ENCODE measurements at places on chromosomes 13 and 19. TPM values are rescaled to one million over a fixed set of nuclear protein-coding genes. Genes with fewer than 3 reads are reported as not detected.

The PRX gene
- total RNA-seq, result 1.3 TPM

The ZNF552 gene
- total RNA-seq, result 6.0 TPM

GRCh38 chr19:10769533-10770491 lies 51.9 kb downstream of the DNM2 start:
- no peak for ATAC-seq

- no peak for ATAC-seq
Measured at GRCh38 chr19:9187191-9187590, 8.4 kb downstream of the OR7D2 start.

DNA sequence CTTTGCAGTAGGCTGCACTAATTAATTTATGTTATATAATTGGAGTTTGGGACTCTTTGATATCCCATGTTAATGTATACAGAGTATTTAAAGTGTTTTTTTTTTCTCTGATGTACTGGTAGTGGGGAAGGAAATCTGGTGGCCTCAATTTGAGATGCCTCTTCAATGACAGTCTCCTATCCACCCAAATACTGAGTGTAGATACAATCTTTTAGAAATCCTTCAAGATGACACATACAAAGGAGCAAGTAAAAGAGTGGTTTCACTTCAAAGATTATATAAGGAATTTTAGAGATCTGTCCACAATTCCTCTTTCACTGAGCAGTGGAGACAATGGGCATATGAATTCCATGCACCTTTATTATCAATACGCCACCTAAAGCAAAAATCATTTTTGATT lies 15.1 kb downstream of the NALCN start:
- no peak for ATAC-seq

DNA sequence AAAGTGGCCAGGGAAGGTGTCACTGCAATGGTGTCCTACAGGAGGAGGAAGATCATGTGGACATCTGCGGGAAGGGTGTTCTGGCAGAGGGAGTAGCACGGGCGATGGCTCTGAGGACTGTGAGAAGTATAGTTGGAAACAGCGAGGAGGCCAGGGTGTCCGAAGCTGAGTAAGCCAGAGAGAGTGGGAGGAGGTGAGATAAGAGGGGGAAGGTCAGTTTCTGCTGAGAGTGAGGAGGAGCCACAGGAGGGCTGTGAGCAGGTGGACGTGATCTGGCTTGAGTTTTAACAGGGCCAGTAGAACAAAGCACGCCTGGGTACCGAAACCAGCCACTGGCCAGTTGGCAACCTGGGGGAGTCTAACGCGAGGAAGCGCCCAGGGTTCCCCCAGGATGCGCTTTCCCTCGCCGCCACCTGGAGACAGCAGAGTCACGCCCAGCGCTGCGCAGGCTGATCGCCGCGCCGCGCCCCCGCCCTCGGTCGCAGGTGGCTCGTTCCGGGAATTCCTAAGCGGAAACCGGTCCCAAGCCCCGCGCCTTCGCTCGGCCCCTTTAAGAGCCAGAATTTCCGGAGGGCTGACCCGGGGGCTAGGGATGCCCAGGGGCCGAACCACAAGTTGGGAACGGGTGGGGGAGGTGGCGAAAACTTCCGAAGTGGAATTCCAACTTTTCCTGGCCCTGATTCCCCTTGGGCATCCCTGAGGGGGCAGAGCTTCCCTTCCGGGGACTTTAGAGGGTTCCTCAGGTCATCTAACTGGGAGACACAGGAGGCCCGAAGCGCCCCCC lies 1.1 kb upstream of the LSR start:
- peak; percentile 73 for ATAC-seq

DNA sequence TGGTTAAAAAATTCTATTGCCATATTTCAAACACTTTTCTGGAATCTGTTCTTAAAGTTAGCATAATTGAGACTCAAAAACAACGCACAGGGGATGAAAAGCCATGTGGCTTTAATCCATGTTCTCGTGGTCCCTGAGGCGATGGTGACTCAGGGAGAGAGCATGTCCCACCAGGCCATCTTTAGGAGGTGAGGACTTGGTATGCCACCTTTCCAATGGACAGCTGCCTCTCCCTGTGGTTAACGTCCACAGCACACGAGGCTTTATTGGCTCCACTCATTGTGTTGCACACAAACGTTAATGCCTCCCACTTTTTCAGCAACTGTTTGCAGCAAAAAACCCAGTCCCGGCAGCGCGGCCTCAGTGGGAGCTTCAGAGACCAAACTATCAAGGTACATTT lies 51.4 kb downstream of the EFNB2 start:
- ATAC-seq, result no peak

The NCR1 gene
- not detected for total RNA-seq

The IQCN gene
- 1.1 TPM for total RNA-seq

The RASGRP4 gene
- total RNA-seq, result 39.4 TPM

GRCh38 chr19:22935151-22935550 lies 67.8 kb downstream of the ZNF728 start:
- no peak for ATAC-seq

DNA sequence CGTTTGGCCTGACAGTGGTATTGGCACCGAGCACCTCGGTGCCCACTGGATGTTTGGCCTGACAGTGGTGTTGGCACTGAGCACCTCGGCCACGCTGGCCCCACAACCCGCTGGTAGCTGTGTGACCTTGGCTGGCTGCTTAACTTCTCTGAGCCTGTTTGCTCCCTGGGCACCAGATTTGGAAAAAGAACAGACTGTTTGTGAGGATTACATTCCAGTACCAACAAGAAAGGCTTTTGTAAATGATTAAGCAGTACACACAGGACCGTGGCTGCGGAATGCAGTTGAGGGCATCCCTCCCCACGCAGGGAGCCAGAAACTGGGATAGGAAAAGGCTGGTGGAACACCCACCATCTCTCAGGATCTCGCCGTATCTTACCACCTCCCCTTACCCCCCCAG lies 31.9 kb downstream of the SLC25A42 start:
- ATAC-seq, result no peak

The CGB5 gene
- not detected for total RNA-seq

GRCh38 chr13:104314926-104315535 lies 1248.8 kb upstream of the SLC10A2 start:
- no peak for ATAC-seq
